ENCODE measurements at places on chromosomes 6 and 20.

DNA sequence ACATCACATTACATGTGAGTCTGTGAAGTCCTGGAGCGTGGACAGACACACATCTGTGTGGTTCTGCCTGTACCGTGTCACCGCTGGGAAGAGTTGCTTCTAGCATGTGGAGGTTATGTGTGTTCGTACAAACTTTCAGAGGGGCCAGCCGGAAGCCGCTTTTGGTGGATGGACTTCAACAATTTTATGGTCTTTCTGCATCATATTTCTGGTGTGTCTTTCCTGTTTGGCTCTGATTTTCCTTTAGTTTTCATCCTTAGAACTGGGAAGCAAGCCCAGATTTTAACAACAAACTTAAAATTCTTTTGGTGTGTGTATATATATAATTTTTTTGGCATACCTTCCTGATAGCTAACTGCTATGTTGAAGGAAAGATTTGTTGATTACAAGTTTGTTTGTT lies 71.2 kb downstream of the TIAM2 start:
- no peak for DNase-seq

- DNase-seq: no peak
These were observed 82.7 kb upstream of the FABP7 start for GRCh38 chr6:122696853-122697252.

- no peak for DNase-seq
These were observed 3.9 kb upstream of the LAMA5 start for GRCh38 chr20:62370807-62371587.

GRCh38 chr6:39785281-39785680 lies 6.9 kb upstream of the DAAM2 start:
- no peak for DNase-seq

DNA sequence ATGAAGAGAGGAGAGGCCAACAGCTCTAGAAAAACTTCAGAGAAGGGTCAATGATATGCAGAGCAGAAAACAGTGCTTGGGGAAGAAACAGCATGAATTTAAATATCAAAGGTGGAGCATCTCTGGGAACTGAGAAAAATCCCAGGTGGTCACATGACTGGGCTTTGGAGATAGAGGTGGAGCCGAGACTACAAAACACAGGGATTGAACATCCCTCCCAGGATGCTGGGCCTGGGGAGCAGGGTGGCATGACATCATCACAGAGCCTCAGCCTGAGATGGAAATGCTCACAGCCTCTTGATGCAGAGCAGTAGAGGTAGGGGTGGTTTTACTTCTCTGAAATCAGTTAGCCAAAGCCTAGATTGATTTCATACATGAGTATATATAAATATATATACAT lies 529.5 kb downstream of the PRKN start:
- no peak for DNase-seq

- no peak for DNase-seq
These were observed 16.2 kb upstream of the TGM2 start for GRCh38 chr20:38181207-38181801.

- DNase-seq: no peak
These were observed 3.7 kb upstream of the SIRPA start for GRCh38 chr20:1891263-1892118.

- DNase-seq: no peak
These were observed 46.9 kb upstream of the ENPP5 start for GRCh38 chr6:46217671-46218131.

GRCh38 chr20:19463597-19463996 lies 251.2 kb downstream of the SLC24A3 start:
- DNase-seq: no peak

- DNase-seq: no peak
These were observed 155.8 kb downstream of the RNGTT start for GRCh38 chr6:88807622-88808021.

GRCh38 chr20:34708621-34709043 lies 4.5 kb downstream of the TP53INP2 start:
- peak; percentile 33 for DNase-seq

GRCh38 chr6:166621114-166621540 lies 5.9 kb downstream of the RPS6KA2 start:
- DNase-seq: no peak

GRCh38 chr20:4469910-4470309 lies 251.8 kb upstream of the PRND start:
- DNase-seq: no peak
